ENCODE measurements at places on chromosomes 4 and X.

DNA sequence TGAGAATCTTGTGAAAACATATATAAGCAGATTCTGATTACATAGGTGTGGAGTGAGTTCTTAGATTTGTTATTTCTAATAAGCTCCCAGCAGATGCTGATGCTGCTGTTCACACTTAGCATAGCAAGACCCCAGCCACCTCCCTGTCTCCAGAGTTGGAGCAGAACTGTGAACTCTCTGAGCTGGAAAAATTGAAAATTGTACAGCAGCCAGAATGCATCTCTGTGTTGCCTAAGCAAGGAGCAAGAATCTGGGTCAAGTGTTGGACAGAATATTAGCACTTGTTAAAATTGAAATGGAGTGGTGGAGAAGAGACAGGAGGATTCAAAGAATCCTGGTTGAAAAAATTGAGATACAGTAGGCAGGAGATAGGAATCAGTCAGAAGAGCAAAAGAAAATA lies 146.6 kb upstream of the FAM47C start:
- DNase-seq, result no peak

DNA sequence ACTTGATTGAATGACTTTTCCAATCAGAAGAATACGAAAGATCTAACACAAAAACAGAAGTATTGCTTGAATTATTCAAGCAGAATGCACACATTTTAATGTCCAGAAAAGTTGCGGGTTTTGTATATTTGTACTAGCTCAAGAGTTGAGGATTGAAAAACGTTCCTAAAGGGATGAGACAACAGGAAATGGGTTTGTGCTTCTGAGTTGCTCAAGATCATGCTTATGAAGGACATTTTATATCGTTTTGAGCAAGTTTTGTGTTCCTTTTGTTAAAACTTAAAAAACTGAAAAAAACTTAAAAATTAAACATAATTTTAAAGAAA lies 353 bp upstream of the SMIM10 start:
- no peak for DNase-seq

- no peak for DNase-seq
Measured at GRCh38 chrX:95907081-95907480, 777.6 kb upstream of the DIAPH2 start.

GRCh38 chrX:100648458-100649417 lies 4.7 kb downstream of the SRPX2 start:
- peak; percentile 85 for DNase-seq

GRCh38 chr4:81039351-81039972 lies 9.0 kb downstream of the BMP3 start:
- DNase-seq, result no peak

DNA sequence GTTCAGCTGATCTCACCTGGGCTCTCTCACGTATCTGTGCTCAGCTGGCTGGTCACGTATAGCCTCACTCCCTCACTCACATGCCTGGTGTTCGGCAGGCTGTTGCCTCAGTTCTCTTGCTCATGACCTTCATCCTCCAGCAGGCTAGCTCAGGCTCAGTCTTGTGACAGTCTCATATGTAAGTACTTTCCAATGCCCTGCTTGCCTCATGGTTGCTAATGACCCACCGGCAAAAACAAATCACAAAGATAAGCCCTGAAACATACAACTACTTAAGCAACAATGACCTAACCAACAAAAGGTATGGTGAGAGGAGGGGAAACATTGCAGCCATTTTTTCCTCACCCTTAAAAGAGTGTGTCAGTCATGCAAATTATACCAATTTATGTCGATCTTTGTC lies 25.0 kb downstream of the MEPE start:
- no peak for DNase-seq

DNA sequence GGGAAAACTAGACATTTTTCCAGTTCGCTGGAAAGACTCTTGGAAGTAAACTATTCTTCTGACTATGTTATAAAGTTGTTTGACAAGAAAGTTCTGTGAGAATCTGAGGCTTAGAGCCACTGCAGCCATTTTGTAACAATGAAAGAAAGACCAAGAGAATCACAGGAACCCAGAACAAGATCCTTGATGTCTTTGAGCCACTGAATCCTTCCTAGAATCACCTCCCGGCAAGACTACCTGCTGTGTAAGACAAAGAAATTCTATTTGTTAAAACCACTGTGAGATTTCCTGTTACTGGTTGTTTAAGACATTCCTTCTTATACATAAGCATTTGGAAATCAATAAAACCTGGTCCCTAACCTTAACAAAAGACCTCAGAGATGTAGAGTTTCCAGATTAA lies 175.7 kb upstream of the RASGEF1B start:
- no peak for DNase-seq

- no peak for DNase-seq
Measured at GRCh38 chr4:176631611-176632010, 161.1 kb downstream of the VEGFC start.

DNA sequence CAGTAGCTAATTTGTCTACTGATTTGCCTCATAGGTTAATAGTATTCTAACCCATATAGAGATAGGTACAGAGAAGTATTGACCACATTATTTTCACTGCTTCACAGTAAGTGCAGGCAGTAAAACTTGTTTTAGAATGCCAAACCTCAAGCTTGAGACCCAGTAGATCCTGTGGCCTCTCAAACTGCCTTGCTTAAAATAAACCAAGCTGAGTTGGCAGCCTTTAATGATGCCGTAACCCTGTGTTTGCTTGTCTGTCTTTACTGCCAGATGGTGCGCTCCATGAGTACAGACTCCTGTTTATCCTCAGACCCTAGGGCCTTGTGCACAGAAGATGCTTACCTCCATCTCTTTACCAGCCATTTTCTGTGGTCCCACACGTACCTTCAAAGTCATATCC lies 50.8 kb downstream of the ANXA3 start:
- DNase-seq, result no peak

GRCh38 chr4:38210396-38211114 lies 250.4 kb downstream of the PTTG2 start:
- DNase-seq, result peak; percentile 76

- DNase-seq, result no peak
Measured at GRCh38 chr4:155759372-155760252, 791 bp downstream of the GUCY1B1 start.

GRCh38 chr4:185773419-185773818 lies 38.6 kb downstream of the SORBS2 start:
- DNase-seq, result no peak

DNA sequence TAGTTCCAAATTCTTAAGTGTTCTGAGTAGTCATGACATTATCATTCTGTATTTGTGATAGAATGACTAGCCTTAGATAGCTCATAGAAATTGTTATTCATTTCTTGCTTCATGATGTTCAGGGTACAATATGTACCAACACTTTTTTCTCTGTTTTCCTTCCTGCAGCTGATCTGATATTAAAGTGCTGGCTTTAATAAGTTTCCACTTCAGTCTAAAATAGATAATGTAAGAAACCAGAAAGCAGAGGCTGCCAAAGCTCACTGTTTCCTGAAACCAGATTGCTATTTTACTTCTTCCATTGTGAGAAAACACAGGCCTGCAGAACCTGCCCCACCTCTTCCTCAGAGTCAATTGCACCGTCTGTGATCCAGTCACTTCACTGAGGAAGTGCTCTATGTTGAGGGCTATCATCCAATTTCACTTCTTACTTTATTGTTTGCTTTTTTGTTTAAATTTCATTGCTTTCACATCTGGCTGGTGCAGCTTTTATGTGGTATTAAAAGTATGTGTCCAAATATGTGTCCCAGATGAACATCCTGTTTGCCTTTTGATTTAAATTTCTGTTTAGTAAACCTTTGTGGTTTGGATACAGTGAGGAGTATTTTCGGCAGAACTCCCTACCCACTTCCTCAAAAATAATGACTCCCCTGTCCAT lies 652.1 kb downstream of the ANKRD50 start:
- peak; percentile 29 for DNase-seq

GRCh38 chr4:112523764-112524505 lies 8.0 kb upstream of the NEUROG2 start:
- DNase-seq, result no peak

DNA sequence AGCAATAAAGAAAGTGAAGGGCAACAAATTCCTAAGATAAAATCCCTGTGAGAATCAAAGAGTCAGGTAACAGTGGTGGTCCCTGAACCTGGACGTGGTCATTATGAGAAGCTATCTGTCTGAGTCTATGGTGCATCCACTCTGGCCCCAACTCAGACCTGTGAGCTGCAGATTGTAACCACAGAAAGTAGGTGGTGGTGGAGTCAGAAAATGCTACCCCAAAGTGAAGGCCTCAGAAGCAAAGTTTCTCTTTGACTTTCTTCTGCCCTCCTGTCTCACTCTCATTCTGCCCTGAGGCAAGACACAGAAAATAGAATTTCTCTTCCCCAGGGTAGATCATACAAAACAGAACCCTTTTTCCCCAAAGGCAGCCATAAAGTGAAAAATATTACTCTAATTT lies 84.1 kb upstream of the NEIL3 start:
- no peak for DNase-seq

- no peak for DNase-seq
Measured at GRCh38 chrX:49197543-49198087, 2.4 kb downstream of the SYP start.

DNA sequence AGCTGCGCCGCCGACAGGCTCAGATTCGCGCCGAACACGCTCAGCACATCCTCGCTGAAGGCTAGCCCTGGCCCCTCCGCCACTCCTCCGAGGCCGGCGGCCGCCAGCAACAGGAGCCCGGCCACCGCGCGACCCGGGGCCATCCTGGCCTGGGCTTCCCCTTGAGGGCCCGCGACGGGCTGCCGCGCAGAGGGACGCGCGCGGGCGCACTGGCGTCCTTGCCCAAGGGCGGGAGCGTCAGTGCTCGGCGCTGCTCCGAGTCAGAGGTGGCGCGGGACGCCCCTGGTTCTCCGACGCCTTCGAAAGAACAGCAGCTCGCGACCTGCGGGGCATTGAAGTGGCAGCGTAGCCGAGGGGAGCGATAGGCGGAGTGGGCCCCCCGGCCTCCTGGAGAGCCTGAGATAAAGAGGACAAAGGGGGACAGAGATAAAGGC lies 745 bp downstream of the SLC39A8 start:
- no peak for DNase-seq

- no peak for DNase-seq
Measured at GRCh38 chr4:137451172-137451825, 81.0 kb downstream of the PCDH18 start.

DNA sequence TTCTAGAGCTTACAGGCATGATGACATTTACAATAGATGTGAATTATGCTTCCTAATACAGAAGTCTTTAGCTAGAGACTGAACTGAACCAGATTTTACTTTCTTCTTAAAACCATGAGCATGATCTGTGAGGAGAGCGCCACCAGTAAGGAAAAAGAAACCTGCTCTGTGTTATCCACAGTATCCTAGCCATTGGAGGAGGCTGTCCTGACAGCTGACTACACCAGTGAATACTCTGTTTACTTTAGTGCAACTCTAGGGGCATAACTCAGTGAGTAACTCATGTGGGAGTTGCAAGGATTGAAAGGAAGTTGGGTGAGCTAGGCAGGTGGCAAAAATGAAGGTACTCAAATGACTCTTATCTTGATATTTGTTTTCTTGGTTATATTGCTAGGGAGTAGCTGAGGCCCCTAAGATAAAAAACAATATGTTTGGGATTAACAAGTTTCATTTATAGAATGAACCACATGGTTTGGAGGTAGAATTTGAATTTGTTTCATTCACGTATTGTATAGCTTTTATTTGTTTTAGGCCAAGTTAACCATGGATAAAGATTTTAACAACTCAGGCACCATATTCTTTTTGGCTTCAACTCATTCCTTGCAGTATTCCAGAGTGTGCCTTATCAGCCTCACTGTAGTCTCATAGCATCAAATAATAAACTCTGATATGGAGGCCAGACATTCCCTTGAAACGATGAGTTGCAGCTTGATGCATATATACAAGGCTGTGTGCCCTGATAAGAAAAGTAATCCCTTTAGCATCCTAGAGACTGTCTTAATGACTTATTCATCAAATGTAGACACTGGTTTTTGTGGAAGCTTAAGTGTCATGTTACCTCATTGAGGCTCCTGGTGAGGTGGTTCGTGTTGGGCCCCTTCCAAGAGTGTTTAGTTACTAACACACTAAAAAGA lies 2.5 kb downstream of the BMP3 start:
- DNase-seq, result no peak

GRCh38 chr4:73127839-73128453 lies 58.4 kb upstream of the COX18 start:
- no peak for DNase-seq

DNA sequence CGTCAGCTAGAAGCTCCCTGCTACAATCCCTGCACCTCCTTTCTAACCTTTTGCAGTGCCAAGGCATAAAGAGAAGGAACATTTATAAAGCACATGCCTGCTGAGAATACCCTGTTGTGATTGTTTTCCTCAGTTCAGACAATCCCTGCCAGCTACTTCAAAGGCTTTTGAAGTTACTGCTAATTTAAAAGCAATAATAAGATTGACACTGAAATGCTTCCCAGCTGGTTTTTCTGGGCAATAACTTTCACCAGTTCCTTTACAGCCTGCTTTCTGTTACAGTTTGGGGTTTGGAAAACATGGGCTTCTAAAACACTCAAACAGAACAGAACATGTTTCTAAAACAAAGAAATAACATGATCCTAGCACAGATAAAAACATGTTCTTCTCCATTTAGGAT lies 232.3 kb upstream of the CPEB2 start:
- DNase-seq, result peak; percentile 18

- no peak for DNase-seq
Measured at GRCh38 chr4:135538698-135539097, 1337.1 kb upstream of the PABPC4L start.

DNA sequence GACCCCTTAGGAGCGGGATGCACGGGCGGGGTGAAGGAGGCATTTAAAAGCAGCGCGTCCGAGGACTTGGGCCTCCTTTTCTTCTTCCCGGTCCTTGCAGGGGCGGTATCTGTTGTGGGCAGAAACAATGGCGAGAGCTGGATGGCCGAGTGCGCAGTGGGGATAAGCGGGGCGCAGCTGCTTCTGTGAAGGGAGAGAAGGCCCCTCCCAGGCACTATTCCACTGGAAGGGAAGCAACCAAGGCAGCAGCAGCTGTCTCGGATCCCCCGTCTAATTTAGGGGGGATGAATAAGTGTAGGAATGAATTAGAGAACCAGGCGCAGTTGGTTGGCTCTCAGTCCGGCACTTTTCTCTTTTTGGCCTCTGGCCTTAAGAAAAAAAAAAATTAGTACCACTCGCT lies 995 bp downstream of the SMARCA5 start:
- DNase-seq, result no peak

GRCh38 chrX:84064164-84064563 lies 123.8 kb downstream of the RPS6KA6 start:
- DNase-seq, result no peak

DNA sequence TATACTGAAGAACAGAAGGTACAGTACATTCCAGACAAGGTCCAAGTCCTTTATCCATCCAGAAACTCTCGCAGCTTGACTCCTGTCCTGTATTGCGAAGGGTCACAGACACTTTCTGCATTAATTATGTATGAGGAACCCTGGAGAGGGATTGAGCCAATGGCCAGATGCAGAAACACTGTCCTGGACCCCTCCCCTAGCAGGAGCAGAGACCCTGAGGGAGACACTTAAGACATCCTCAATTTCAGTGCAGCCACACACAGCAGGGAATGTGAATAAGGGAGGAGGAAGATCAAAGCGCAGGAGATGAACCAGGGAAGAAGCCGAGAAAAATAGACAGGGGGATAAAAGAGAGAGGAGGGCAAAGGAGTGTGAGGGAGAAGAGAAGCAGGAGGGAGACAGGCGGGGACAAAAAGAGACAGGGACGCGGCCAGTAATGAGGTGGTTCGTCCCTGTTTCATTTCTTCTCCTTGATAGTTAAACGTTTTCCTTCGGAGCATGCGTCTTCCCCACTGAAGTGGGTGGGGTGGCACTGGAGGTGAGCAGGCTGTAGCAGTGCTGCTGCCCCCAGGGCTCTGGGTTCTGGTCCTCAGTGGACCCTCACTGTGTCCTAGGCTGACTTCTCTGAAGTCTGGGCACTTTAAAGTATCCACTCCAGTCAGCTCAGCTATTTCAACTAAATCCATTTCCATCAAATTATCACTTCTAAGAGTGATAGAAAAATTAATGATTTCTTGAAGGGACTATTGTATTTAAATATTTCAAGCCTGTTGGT lies 356.4 kb upstream of the NOCT start:
- no peak for DNase-seq

All from smooth muscle cell of the brain vasculature (primary cell).